ENCODE measurements at places on chromosomes 4 and X.

- DNase-seq = no peak
These were observed 362 bp downstream of the NCAPG start for GRCh38 chr4:17811078-17811603.

GRCh38 chrX:120287513-120288112 lies 23.6 kb downstream of the TMEM255A start:
- DNase-seq = no peak

DNA sequence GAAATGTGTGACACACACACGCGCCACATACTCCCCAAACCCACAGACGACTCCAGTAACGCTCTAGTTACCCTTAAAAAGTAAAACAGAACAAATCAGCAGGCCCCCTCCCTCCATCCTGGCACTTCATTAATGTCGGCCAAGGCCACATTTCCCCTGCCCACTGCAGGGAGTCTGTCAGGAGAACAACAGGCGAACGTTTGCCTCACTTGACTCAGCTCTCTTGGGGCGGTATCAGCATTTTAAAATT lies 671 bp upstream of the FHIP1A start:
- no peak for DNase-seq

DNA sequence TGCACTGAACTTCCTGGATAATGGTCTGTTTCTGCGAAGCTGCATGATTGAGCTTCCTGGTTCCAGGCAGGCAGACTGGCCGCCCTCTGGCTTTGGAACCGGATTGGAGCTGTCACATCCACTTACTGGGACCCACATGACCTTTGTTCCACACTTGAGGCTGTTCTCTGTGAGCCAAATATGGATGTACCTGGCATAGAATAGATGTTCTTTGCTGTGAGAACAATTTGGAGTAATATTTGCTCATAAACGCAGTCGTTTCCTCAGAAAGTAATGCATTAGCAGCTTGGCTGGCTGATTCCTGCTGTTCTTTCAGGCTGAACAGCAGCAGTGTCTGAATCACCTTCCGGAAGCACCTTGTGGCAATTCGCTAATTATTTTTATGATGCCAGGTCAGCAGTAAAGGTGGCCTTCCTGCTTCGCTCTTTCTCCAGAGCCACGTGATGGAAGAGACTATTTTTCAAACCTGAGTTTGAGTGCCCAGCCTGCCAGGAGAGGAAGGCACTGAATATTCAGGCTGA lies 78.1 kb upstream of the BOD1L1 start:
- DNase-seq = no peak

- no peak for DNase-seq
These were observed 82.1 kb upstream of the NKX1-1 start for GRCh38 chr4:1488357-1488756.

- no peak for DNase-seq
These were observed 35.2 kb downstream of the SMIM20 start for GRCh38 chr4:25949173-25949748.

- DNase-seq = no peak
These were observed 70.8 kb downstream of the RWDD4 start for GRCh38 chr4:183588169-183588675.

Data from NCI-H2107 (cell line).